ENCODE measurements at places on chromosomes 2 and 18. TPM values are rescaled to one million over a fixed set of nuclear protein-coding genes. Genes with fewer than 3 reads are reported as not detected.

- no peak for DNase-seq
Measured at GRCh38 chr2:191721331-191721730, 43.4 kb downstream of the NABP1 start.

DNA sequence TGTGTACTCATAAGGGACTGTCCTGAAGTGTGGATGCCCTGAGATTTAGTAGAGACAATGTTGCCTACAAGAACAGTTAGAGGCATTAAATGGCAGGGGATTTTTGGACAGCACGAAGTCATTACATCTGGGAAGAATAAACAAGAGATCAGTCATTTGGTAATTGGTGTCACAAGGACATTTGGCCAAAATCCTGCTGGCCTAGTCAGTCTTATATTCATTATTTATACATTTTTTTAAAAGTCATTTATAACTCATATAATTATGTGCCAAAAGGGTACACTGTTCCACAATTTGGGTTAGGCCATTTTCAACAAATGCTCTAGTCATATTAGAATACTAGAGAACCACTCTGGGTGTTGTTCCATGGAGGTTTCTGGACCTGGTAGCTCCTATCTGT, 104.7 kb downstream of the LRATD1 start:
- no peak for DNase-seq

- DNase-seq: no peak
Measured at GRCh38 chr2:219125225-219125885, 35.3 kb downstream of the NHEJ1 start.

DNA sequence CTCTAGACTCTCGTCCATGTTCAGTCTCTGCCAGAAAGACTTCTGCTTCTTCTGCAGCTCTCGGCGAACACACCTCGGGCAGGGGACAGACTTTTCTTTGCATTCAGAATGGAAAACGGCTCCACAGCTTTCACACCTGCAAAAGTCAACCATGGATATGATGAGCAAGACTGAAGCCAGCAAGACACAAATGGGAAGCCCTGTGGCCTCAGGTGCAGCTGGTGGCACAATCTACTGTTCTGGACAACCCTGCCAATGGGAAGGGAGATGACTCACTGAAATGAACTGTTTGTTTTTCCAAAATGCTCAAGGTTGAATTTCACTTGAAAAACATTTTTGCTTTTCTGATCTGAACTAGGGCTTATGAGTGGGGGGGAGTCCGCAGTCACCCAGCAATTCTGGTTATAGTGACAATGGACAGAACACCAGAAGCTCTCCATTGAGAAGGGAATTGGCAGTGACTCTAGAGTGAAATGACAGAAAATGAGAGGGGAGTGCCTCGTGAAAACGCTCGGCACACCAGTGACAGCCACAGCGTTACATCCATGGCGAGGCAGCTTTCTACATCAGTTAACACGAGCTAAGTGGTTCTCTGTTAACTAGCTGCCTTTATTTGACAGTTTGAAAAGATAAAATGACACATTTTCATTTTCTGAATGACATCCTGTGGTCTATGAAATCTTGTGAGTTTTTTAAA, 58.8 kb upstream of the FZD5 start:
- no peak for DNase-seq

- no peak for DNase-seq
Measured at GRCh38 chr2:144593803-144594202, 73.9 kb upstream of the ZEB2 start.

GRCh38 chr2:14148216-14148615, 484.3 kb upstream of the LRATD1 start:
- DNase-seq: no peak

GRCh38 chr18:63249771-63250170, 69.8 kb downstream of the BCL2 start:
- no peak for DNase-seq

DNA sequence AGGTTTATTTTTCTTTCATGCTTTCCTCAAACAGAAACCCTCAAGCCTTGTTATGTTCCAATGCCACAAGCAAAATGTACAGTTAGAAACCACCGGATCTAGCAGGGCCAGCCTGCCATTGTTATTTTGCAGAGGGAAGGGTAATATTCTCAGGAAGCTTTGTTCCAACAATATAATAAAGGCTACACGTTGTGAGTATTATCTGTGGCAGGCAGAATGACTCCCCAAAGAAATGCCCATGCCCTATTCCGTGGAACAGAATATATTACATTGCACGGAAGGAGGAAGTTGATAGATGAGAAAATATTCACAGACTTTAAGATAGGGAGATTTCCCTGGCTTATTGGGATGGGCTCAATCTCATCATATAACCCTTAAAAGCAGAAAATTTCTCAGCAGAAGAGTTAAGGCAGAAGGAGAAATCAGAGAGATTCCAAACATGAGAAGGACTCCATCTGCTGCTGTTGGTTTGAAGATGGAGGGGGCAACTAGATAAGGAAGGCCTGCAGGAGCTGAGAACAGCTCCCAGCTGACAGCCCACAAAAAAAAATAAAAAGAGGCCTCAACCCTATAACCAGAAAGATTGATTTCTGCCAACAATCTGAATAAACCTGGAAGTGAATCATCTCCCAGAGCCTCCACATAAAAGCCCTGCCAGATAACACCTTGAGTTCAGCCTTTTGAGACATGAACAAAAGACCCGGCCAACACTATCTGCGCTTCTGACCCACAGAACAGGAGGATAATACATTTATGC, 466.6 kb downstream of the LPIN1 start:
- DNase-seq: no peak

GRCh38 chr2:15580451-15580850, 11.2 kb upstream of the DDX1 start:
- DNase-seq: no peak

- no peak for DNase-seq
Measured at GRCh38 chr18:74292541-74292858, 737 bp upstream of the CYB5A start.

DNA sequence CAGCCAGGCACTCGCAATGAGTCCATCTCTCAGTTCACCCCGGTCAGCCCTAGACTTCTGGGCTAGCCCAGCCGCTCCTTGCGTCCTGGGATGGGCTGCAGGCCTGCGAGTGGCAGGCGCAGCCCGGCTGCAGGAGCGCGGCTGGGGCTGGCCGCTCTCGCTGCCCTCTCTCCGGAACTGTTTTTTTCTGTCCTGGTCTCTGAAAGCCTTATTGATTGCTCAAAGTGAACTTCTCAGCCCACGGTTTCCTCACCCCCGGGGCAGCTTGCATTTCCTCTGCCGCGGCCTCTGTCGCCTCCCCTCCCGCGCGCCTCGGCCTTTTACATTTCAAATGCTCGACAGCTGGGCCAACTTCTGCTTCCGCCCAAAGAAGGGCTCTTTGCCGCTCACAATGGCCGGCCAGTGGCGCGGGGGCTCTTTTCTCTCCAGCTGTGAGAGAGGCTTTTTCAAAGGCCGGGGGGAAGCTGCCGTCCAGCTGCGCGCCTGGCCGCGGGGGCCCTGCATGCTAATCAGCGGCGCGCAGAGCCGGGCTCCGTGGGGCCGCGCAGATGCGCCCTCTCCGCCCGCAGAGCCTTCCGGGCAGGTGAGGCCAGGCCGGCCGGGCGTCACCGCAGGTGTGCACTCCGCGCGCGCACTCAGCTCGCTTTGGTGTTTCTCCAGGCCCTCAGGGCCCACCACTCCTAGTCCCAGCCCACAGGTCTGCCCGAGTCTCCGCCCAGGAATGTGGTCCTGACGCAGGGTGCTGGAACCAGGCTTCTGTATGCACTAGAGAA, 513.8 kb downstream of the RNF144A start:
- no peak for DNase-seq

DNA sequence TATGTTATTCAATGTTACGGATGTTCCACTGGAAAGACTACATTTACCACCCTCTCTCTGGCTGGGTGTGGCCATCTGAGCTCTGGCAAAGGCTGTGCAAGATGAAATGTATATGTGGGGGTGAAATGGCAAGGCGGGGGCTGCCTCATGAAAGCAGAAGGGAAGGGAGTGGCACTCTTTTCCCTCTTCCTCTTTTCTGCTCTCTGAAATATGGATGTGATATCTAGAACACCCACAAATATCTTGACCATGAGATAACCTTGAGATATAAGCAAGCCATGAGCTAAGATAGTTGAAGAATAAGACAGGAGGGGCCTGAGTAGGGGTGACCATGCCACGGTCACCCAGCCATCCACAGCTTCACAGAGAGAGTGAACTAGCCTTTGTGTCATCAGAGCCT, 367.8 kb upstream of the ID2 start:
- DNase-seq: no peak

- DNase-seq: peak; percentile 95
Measured at GRCh38 chr2:10448576-10449485, 704 bp upstream of the ODC1 start.

- DNase-seq: no peak
Measured at GRCh38 chr2:6877402-6878304, at the start of gene RSAD2. Gene RSAD2, plus strand, starts transcription at chr2:6877777. Its CDS starts 24 bp downstream, at chr2:6877801.

DNA sequence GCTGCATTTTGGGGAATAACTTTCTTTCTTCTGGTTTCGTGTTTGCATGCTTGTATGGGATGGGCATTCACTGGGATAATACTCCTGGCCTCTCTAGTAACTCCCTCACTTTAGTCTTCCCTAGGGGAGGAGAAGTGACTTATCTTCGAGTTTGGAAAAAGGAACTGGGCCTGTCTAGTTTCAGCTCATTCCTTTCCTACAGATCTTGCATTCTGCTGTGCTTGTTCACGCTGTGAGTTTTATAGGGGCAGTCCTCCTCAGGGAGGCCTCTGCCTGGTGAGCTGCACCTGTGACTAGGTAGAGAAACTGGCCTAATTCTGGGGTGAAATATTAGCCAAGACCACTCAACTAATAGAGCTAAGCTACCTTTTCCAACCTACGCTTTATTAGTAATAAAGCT, 50.9 kb downstream of the PHLPP1 start:
- no peak for DNase-seq

GRCh38 chr2:101150306-101151145, 656 bp downstream of the TBC1D8 start:
- peak; percentile 67 for DNase-seq

GRCh38 chr2:27954771-27955383, 64.3 kb downstream of the BABAM2 start:
- no peak for DNase-seq

- DNase-seq: no peak
Measured at GRCh38 chr2:240156435-240157146, 16.1 kb upstream of the OTOS start.

GRCh38 chr2:134272806-134273205, 18.9 kb downstream of the MGAT5 start:
- DNase-seq: no peak

DNA sequence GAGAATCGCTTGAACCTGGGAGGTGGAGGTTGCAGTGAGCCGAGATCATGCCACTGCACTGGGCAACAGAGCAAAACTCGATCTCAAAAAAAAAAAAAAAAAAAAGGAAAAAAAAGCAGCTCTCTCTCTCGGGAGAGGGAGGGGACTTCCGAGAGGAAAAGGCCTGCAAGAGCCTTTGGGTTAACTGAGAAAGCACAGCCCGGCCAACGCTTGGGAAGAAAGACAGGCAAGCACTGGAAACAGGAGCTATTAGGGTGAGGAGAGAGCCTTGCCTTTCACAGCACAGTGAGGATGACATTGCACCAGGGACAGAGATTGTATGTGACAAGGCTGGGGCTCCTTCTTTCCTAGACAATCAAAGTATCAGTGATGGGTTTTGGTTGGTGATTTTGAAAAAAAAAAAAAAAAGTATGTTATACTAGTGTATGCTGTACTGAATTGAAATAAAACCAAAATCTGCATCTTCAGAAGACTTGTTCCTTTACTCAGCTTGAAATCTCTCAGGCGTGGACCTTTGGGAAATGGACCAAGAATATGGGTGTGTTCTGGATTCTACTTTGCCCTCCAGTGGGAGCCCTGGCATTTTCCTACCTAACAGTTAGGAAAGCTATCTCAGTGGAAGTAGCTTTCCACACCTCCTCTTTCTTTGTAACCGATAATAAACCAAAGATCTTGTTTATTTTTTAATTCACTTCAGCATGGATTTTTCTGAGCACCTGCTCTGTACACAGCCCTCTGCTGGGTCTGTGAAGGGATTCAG, 16.7 kb downstream of the SRSF7 start:
- no peak for DNase-seq

- DNase-seq: peak; percentile 7
Measured at GRCh38 chr2:207819839-207820784, 50.4 kb upstream of the FZD5 start.

Gene GAREM1
- 12.9 TPM for total RNA-seq

Gene EML6
- 23.0 TPM for total RNA-seq

Gene NT5DC4
- not detected for total RNA-seq

Gene CHRNG
- not detected for total RNA-seq

Gene SALL3
- 5.9 TPM for total RNA-seq

Gene CLIP4
- 35.7 TPM for total RNA-seq

Gene DOCK10
- total RNA-seq: 53.0 TPM

Gene GDF7
- total RNA-seq: 0.45 TPM

Gene LCT
- total RNA-seq: 0.09 TPM

Gene SLC19A3
- 1.8 TPM for total RNA-seq

Gene DUSP19
- total RNA-seq: 5.9 TPM

Gene ENOSF1
- 17.5 TPM for total RNA-seq

Gene BOK
- 19.1 TPM for total RNA-seq

Gene ABHD1
- total RNA-seq: 0.54 TPM

Gene CARF
- total RNA-seq: 21.7 TPM
